ENCODE measurements at places on chromosomes 7 and 10.

- peak; percentile 79 for DNase-seq
Measured at GRCh38 chr10:88270871-88271713, 312.0 kb downstream of the RNLS start.

GRCh38 chr10:59337201-59337652, 25.1 kb downstream of the FAM13C start:
- DNase-seq, result no peak

DNA sequence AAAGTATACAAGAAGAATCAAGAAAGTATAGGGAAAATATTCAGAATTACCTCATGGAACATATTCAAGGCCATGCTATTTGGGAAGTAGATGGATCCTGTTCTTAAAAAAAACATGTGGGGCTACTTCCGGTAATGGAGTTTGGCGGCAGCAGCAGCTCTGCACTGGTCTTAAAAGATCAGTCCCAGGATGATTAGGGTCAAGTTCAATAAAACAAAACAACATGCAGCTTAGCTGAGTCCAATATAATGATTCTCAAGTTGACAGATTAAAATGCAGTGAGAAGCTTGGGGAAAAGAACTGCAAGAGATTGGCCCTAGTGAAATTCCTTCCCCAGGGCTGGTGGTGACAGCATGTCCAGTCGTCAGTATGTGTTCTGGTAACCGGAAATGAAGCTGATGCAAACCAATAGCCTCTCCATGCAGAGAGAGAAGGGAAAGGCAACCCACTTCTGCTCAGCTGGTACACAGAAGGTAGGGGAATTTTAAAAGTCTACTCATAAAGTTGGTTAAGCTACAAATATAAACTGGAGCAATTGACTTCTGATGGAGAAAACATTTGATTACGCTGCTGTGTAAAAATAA, 305.1 kb upstream of the IMMP2L start:
- no peak for DNase-seq

DNA sequence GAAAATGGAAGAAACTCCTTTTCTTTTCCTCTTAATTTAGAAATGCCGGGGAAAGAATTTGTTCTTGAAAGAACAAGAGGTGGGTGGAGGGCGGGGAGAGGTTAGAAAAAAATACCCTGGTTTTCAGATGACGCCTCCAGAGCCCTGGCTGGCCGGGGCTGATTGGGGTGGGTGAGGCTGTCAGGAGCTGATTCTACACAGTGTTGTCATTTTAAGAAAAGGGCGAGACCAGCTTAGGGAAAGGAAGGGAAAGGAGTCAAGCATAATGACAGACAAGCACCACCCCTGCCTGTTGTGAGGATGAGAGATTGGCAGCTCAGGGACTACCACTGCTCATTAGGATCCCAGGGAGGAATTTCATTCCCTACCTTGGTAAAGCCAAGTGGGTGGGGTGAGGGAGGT, 9.9 kb upstream of the FAM180A start:
- DNase-seq, result no peak

GRCh38 chr10:33252794-33253203, 81.7 kb downstream of the NRP1 start:
- no peak for DNase-seq

GRCh38 chr7:111093496-111093895, 2.6 kb downstream of the LRRN3 start:
- peak; percentile 31 for DNase-seq

GRCh38 chr10:71569775-71570588, 149.6 kb downstream of the C10orf105 start:
- peak; percentile 87 for DNase-seq

DNA sequence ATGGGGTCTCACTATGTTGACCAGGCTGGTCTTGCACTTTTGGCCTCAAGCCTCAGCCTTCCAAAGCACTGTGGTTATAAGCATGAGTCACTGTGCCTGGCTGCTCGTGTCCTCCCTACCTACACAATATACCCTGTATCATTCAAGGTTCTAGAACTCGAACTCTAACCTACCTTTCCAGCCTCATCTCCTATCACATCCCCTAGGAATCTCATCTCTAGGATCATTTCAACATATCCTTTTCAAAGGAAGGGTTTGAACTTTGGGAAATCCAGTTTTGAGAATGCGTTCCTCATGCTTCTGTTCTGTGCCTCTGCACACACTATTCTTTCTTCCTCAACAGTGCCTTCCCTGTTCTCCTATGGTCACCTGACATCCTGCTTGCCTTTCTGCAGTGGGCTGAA, 87.8 kb upstream of the RHEB start:
- no peak for DNase-seq

- peak; percentile 87 for DNase-seq
Measured at GRCh38 chr10:47264797-47265281, 35.2 kb upstream of the GDF10 start.

DNA sequence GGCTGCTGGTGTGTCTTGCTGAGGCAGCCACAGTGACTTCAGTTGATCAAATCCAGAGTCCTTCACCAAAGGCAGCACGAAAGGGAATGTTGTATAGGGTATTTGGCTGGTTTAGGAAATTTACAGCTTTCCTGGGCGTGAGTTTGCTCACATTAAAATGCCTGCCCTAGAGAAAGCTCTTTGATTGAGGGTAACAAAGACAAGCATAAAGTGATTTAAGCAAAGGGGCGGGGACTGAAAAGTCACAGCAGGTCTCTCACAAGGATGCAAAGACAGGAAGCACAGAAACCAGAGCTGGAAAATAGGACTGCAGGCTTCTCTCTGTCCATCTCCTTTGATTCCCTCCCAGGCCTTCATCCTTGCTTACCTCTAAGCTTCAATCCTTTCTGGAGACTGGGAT, 139.2 kb downstream of the ELMO1 start:
- no peak for DNase-seq

DNA sequence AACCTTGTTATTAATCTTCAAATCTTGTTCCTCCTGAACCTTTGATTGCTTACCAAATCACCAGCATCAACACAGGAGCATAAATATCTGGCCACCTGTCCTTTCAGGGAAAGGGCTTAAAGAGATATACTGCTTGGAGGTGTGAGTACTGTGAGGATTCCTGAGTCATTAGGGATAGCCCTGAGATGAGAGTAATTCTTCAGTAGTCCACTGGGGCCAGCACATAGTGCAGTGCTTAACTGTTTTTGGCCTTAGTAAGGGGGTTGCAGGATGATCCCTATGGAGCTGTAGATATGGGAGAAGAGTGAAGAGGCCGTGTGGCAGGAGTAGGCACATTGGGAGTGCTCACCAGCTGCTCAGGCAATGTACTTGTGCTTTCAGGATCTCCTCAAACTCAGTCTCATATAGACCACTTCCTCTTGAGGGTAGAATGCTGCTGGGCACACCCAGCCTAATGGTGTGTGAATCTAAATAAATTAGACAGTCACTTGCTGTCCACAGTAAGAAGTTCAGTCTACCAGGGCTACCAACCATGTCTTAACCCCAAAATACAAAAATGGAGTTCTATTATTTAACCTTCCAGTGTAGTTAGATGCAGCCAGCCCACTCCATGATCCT, 26.5 kb upstream of the GPR141 start:
- DNase-seq, result no peak

DNA sequence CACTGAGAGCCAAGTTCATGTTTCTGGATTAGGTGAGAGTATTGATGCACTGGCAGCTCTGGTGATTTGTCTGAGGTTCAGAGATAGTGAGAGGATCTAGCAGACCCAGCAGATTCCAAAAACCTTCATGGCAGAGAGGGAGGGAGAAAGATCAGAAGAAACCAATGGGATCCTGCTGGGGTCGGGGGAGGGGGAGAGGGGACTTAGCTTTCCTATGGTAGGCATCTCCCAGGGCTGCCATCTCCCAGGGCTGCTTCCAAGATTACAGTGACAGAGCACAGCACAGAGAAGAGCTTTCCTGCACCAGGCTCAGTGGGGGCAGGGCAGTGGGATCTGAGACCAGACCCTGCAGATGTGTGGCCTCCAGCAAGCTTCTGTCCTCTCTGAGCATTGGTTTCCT, 76.8 kb upstream of the GDF10 start:
- no peak for DNase-seq

- DNase-seq, result no peak
Measured at GRCh38 chr7:147406521-147407135, 1183.9 kb upstream of the C7orf33 start.

DNA sequence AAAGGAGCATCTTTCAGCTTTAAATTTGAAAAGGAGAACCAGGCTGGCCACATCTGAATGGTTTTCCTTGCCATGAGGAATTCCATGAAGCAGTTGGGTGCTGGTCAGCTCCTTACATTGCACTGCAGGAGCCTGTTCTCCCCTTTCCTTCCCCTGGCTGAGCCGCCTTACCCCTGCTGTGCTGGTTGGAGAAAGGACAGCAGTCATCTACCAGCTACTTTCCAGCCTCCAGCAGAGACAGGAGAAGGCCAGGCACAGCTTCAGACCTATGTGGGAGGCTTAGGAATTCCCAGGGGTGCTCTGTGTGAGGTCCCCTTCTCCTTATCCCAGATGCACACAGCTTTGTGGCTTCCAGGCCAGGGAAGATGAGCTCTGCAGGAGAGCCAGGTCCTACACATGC, 4.7 kb downstream of the C10orf71 start:
- no peak for DNase-seq

GRCh38 chr7:87506246-87507180, 31.0 kb upstream of the ABCB4 start:
- no peak for DNase-seq

- DNase-seq, result no peak
Measured at GRCh38 chr10:79433324-79434222, 11.9 kb downstream of the ZCCHC24 start.

- DNase-seq, result peak; percentile 0
Measured at GRCh38 chr10:46543466-46544377, 12.7 kb downstream of the GPRIN2 start.

GRCh38 chr7:71484380-71484779, 352.4 kb downstream of the GALNT17 start:
- no peak for DNase-seq

GRCh38 chr10:34489973-34490745, 324.9 kb downstream of the PARD3 start:
- DNase-seq, result no peak

DNA sequence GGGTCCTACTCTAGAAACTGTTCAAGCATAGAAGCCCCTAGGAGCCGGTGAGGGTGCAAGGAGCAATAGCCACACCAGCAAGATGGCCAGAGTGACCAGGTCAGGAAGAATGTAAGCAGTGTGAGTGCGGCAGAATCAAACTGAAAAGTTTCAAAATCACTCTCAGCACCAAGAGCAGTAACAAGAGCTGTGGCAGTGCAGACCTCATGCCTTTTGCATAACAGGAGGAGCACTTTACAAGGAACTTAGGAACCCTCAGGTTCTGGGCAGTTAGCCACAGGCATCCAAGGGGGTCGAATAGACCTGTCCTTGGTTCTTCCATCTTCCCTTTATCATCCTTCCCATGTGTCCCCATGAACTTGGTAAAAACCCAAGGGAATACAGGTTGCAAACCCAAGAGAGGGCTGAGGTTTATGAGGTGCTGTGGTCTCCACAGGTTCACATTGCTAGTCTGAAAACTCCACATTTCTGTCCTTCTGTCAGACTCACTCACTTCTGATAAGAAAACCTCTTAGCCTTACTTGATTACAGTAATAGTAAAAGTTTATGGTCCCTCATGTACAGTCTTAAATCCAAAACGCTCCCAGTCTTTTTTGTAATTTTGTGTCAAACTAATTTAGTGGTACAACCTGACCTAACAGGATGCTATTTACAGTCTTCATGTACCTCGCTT, 78.4 kb downstream of the PON1 start:
- DNase-seq, result no peak

- no peak for DNase-seq
Measured at GRCh38 chr7:114856625-114857024, 65.3 kb upstream of the MDFIC start.

- peak; percentile 69 for DNase-seq
Measured at GRCh38 chr7:42014625-42015618, 222.1 kb downstream of the GLI3 start.

DNA sequence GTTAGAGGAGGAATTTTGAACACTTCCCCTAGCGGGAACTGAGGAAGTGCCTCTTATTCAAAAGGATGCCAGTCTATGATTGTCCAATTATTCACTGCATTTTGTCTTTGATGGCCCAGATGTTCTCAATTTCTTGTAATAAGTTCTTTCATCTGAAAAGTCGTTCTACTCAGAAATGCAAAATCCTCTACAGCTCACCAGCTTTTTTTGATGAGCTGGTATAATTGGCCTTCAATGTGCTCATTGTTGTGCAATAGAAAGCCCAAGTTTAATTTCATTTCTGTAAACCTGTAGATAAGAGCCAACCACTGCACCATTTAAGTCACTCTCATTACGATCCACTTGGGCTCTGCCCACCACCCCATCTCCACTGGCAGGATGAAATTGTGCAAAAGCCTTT, 978.7 kb upstream of the AUTS2 start:
- DNase-seq, result no peak

DNA sequence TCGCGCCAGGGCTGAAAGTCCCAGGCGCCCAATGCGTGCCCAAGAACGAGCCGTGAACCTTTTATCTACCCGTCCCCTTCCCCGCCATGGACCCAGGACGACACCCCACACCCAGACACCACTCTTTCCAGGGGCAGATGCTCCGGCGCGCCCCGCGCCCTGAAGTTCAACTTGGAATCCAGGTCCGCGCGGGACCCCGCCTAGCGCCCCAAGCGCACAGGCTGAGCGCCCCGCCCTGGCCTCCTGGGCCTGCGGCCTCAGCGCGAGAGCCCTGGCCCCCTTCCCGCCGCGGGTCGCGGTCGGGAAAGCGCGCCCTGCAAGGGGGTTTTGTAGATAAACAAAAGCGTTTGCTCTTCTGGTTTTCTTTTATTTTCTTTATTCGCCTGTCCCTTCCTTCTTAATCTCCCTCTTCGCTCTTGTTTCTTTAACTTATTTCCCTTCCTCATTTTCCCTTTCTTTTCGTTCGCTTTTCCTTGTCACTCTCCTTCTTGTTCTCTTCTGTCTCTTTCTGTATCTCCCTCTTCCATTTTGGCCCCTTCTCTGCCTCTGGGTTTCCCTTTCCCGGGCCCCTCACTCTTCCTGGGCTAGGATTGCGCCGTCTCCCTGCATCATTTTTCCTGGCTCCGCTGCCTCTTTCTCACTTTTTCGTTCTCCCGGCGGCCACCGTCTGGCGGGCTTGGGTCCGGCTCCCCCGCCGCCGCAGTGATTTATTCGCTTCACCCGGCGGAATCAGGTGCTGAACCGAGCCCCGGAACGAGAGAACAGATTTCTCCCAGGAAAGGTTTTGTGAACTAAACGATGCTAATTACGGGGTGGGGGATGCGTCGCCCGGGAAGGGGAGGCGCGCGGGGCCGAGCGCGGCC, 15.3 kb upstream of the PAX2 start:
- DNase-seq, result no peak

- DNase-seq, result no peak
Measured at GRCh38 chr10:118911363-118911762, 118.2 kb upstream of the NANOS1 start.

GRCh38 chr10:29389935-29390334, 101.1 kb downstream of the LYZL1 start:
- DNase-seq, result no peak

GRCh38 chr7:150308575-150308974, 14.6 kb upstream of the LRRC61 start:
- DNase-seq, result no peak

- no peak for DNase-seq
Measured at GRCh38 chr10:13404305-13404759, 56.2 kb upstream of the SEPHS1 start.

All from activated CD8-positive, alpha-beta T cell treated with anti-CD3 and anti-CD28 coated beads for 36 hours (primary cell).